Lower lobe of right lung (tissue), 2 donors: ENCODE measurements at places on chromosomes 3 and 15.

DNA sequence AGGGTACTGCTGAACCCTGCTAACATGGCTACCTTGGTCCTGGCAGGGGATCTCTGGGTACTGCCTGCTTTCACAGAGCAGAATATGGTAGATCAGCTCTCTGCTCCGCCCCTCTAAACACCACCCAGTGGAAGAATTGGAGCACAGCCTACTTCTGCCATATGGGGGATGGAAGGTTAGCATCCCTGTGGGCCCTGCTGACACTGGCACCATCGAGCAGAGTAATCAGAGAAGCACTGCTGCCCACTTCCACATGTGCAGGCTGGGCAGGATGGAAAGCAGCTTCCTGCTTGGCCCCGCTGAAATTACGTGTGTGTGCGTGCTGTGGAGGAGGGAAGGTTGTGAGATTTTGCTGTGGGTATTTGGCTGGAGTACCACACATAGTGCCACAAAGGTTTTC, 24.8 kb downstream of the CCR1 start:
- DNase-seq, result no peak

DNA sequence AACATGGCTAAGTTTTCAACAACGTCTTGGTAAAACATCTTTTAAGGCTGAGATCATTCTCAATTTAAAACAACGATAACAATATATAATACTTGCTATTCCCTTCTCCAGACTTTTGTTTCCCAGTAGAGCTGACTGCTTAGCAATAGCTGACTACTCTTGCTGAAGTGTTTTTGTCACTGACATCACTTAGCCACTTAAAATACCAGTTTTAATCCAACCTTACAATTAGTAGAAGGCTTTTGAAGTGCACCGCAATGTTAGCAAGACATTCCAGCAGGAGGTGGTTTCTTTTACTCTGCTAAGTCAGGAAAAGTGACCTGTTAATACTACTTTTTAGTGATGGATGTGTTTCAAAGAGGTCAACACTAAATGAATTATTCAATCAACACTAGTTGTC, 28.7 kb upstream of the GBE1 start:
- DNase-seq, result no peak

DNA sequence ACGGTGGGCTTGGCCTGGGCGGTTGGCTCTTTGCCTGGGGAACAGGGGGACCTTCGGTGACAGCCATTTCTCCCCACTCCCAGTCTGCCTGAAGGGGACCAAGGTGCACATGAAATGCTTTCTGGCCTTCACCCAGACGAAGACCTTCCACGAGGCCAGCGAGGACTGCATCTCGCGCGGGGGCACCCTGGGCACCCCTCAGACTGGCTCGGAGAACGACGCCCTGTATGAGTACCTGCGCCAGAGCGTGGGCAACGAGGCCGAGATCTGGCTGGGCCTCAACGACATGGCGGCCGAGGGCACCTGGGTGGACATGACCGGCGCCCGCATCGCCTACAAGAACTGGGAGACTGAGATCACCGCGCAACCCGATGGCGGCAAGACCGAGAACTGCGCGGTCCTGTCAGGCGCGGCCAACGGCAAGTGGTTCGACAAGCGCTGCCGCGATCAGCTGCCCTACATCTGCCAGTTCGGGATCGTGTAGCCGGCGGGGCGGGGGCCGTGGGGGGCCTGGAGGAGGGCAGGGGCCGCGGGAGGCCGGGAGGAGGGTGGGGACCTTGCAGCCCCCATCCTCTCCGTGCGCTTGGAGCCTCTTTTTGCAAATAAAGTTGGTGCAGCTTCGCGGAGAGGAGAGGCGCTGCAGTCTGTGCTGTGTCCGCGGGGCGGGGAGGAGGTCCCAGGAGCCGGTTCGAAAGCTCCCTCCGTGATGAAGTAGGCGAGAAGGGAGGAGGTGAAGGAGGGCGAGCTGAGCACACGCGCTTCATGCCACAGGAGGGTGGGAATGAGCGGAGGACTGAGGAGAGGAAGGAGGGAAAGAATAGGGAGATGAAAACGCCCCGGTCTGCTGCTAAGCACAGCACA, 9.6 kb downstream of the CLEC3B start:
- DNase-seq, result peak; percentile 54

GRCh38 chr3:8816106-8816505, 46.7 kb upstream of the OXTR start:
- DNase-seq, result no peak

DNA sequence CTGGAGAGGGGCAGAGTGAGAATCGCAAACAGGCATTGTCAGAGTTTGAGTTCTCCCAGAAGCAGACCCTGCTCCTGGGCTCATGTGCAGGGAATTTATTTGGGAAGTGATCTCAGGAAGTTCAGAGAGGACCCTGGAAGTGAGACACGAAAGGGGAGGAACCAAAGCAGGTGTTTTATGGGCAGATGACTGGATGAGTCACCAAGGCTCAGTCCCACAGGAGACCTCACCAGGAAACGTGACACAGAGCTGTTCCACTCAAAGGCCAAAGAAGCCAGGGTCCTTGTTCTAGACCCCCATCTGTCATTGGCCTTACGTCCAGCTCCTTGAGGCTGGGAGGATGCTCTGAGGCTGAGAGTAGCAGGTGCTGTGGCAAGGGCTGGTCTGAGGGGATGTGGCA, 43.4 kb upstream of the SEC22A start:
- DNase-seq, result no peak

GRCh38 chr3:126517291-126517951, at the start of gene UROC1:
UROC1 (minus strand) TSS chr3:126517773; CDS start chr3:126517719, 54 bp downstream.
- peak; percentile 36 for DNase-seq

DNA sequence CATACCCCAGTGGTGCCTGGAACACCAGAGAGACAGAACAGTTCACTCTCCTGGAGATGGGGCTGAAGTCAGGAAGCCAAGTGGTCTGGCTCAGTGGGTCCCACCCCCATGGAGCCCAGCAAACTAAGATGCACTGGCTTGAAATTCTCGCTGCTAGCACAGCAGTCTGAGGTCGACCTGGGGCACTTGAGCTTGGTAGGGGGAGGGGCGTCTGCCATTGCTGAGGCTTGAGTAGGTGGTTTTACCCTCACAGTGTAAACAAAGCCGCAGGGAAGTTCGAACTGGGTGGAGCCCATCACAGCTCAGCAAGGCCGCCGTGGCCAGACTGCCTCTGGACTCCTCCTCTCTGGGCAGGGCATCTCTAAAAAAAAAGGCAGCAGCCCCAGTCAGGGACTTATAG, 272.0 kb downstream of the KLF13 start:
- DNase-seq, result peak; percentile 77

DNA sequence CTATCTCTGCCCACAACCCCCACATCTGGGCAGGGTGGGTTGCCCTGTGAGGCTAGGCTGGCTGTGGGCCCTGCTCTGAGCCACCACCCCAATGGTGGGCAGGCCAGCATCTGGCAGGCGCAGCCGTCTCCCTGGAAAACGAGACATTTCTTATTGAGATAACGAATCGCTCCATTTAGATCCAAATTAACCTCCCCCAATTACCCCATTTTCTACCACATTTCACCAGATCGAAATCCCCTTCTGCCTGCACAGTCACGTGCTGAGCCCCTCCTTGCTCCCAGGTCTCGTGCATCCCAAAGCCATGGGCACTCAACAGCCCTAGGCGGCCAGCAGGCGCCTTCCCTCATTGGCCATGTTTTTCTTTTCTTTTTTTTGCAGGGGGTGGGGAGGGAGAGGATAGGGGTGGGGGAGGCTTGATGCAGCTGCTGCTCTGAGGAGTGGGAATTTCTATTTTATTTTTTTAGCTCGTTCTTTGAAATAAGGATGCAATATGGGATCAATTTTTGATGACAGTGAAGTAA, 53.0 kb upstream of the TMEM115 start:
- no peak for DNase-seq

- DNase-seq, result no peak
Observed at GRCh38 chr3:178147001-178147400, 389.2 kb upstream of the KCNMB2 start.

DNA sequence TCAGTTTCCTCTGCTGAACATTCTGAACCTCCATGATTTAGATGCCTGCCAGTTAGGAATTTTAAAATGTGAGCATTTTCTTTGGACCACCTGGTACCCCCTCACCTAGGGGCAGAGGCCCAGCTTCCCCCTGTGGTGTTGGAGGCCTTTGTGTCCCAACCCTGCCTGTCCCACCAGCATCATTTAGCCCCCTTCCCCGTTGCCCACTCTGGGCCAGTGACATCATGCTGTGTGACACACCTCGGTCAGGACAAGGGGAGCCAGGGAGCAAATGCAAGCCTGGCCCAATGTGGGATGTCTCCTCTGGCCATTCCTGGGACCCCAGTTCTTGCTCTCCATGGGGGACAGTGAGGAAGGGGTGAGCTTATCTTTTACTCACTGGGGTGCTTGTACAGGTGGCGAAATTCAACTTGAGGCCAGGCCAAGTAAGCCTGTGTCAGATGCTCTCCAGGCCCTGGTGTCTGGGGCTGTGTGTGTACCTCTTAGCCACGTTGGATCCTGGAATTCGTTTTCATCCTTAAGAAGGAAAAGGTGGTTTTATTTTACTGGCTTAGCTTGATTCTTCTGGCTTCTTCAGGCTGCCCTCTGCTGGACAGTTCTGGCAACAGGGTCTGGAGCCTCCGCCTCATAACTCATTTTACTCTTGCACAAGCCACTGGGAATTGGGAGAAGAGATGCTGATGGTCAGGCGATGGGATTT, 49.7 kb upstream of the MYZAP start:
- DNase-seq, result peak; percentile 64

- DNase-seq, result no peak
Observed at GRCh38 chr3:179182902-179183301, 34.7 kb downstream of the PIK3CA start.

GRCh38 chr3:35601959-35602358, 37.4 kb upstream of the ARPP21 start:
- DNase-seq, result no peak

DNA sequence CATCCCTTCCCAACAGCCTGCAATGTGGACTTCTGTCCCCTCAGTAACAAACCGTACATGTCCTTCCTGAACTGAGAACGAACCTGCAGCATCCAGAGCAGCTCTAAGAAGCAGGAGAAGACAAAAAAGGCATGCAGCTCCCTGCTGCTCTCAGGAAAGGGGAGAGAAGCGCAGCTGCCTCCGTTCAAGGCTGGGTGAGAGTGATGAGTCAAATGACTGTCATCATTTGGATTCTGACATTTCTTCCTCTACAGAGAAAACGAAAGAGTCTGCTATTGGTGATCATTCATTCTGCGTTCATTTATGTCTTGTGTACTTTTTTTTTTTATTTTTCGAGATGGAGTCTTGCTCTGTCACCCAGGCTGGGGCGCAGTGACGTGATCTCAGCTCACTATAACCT, 677.8 kb downstream of the FHIT start:
- DNase-seq, result no peak
